ENCODE measurements at places on chromosomes 6 and 20. TPM values are rescaled to one million over a fixed set of nuclear protein-coding genes. Genes with fewer than 3 reads are reported as not detected.

CLVS2 gene
- not detected for total RNA-seq

OPN5 gene
- not detected for total RNA-seq

DLK2 gene
- total RNA-seq, result 1.1 TPM

TRIM40 gene
- not detected for total RNA-seq

Data from bladder microvascular endothelial cell (primary cell).